Activated naive CD4-positive, alpha-beta T cell (primary cell): ENCODE measurements at places on chromosomes 1 and 21.
A peak's percentile ranks its signal among the peaks of the same experiment; 100 is the strongest.

DNA sequence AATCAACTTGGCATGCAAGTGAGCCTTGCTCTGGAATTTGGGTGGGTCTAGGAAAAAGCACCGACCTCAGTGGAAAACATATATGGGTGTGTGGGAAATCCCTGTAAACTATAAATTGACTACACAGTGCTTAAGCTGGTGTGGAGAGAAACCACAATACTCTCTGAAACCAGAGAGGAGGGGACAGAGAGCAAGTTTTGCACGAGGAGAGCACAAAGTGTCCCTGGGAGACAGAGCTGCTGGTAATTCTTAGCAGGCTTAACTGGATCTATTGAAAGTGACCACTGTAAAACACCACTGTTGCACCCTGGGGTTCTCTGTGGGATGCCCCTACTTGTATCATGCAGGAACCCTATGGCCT lies 12.8 kb downstream of the KCNJ15 start:
- DNase-seq, result no peak

GRCh38 chr1:21659099-21659923 lies 9.8 kb downstream of the RAP1GAP start:
- peak; percentile 58 for DNase-seq

GRCh38 chr21:41931041-41931451 lies 22.8 kb downstream of the C2CD2 start:
- no peak for DNase-seq

DNA sequence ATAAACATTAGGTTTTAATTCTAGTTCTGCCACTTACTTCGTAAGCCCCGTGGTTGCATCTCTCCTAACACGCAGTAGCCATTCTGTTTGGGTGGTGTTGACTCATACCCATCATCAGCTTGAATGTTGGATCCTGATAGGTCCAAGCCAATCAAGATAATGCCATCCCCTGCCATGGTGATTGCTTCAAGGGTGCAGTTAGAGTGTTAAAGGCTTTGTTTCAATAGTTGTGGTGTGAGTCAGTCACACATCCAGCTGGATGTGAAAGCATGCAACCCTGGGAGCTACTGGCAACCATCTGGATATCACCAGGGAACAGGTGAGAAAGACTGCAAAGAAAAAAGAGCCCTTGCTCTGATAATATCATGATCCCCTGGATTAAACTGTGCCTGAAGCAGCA lies 69.1 kb downstream of the OMA1 start:
- DNase-seq, result no peak

DNA sequence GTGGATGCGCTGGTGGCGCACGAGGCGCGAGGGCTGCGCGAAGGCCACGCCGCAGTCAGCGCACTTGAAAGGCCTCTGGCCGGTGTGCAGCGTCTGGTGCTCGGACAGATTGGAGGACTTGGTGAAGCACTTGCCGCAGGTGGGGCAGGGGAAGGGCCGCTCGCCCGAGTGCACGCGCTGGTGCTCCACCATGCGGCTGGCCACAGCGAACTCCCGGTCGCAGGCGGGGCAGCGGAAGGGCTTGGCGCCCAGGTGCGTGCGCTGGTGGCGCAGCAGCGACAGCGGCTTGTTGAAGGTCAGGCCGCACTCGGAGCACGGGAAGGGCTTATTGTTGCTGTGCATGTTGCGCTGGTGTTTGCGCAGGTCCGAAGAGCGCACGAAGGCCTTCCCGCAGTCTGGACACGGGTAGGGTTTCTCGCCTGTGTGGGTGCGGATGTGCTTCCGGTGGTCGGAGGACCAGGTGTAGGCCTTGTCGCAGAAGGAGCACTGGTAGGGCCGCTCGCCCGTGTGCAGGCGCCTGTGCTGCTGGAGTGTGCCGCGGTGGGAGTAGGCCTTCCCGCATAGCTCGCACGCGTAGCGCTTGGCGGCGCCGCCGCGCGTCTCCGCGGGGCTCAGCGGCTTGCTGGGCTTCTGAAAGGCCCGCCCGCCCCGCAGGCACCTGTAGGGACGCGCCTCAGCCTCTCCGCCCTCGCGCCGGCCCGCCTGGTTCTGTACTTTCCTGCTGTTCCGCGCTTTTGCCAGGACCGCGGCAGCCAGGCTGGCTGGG lies 4.7 kb downstream of the ZNF648 start:
- DNase-seq, result no peak

DNA sequence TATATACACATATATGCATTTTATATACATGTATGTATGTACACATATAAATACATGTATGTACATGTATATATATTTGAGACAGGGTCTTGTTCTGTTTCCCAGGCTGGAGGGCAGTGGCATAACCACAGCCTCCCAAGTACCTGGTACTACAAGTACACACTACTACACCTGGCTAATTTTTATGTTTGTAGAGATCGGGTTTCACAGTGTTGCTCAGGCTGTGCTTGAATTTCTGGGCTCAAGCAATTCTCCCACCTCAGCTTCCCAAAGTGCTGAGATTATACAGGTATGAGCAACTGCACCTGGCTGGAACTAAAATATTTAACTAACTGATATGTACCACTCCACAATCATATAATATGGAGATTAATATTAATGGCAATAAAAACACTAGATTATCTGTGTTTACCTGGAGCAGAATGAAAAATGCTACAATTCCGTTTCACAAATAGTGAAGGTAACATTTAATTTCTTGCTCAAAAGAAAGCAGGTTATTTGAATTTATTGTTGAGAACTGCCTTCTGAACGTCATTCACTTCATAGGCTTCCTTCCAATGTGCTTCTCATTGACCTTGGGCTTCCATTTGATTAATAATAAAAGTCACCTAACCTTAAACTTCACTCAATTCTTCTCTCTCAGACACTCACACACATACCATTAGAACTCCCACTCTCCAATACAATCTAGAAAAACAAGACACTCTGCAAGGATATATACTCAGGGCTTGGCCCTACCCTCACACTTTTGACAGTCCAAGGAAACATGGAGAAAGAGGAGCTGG lies 57.0 kb downstream of the PTGER3 start:
- DNase-seq, result no peak

GRCh38 chr1:15170071-15170470 lies 16.5 kb downstream of the TMEM51 start:
- no peak for DNase-seq
